ENCODE measurements at places on chromosomes 2 and 18.

DNA sequence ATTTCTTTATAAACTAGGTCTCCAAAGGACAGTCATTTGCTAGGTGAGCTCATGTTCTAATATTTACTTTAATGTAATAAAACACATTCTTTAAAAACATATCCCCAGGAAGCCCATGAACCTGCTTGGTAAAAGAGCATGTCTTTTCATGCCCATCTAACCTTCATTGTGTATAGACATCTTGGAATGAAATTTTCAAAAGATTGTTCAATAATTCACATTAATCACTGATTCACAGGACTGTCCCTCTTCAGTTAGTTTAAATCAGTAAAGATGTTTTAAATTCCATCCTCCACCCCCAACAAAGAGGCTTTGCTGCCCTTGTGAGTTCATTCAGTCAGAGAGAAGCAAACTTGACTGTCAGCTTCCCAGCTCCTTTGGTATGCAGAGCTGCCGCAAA, 633.4 kb upstream of the CELF4 start:
- DNase-seq, result no peak

GRCh38 chr2:168796583-168797285, 5.7 kb upstream of the NOSTRIN start:
- DNase-seq, result no peak

DNA sequence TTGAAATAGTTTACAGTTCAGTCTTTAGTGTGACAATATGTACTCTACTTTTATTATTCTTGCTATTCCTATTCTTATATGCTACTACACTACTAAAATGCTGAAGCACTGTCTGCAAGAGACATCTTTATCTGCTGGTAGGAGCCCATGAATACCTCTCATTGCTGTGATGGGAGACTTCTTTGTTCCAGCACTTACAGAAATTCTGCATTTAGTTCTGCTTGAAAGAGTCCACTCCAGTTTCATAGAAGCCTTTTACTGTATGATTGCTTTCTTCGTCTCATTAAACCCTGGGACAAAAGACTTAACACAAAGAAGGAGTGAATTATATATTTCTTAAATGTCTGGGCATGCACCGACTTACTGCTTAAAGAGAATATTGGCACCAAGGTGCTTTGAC, 272.7 kb downstream of the CD226 start:
- peak; percentile 15 for DNase-seq

DNA sequence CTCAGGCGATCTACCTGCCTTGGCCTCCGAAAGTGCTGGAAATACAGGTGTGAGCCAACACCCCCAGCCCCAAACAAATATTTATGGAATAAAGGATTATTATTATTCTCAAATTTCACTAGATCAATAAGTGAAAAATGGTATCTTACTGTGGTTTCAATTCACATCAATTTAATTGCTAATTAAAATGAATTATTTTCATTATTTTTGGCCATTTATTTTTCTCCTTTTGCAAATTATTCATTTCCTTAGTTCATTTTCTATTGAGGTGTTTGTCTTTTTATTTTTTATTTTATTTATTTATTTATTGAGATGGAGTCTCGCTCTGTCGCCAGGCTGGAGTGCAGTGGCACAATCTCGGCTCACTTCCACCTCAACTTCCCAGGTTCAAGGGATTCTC, 11.9 kb upstream of the HS6ST1 start:
- DNase-seq, result no peak

GRCh38 chr2:120722568-120723421, 12.9 kb upstream of the GLI2 start:
- no peak for DNase-seq

DNA sequence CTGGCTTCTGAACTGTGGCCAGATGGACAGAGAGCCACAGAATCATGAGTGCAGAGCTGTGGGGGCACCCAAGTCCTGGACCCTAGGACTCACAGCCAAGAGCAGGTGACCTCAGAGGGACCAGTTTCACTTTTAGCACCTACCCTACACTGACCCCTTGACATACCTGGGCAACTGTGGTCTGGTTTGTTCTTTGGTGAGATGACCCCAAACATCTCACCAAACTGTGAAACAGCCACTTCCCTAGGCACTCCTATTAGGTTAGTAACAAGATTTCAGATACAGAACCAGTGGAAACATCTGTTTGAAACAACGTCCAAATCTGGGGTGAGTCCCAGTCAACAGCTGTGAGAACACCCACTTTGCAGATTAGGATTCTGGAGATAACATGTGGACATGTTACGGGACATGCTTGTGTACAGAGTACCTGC, 1.9 kb upstream of the ZFP36L2 start:
- no peak for DNase-seq

Measured in tongue (tissue), 3 donors.